ENCODE measurements at places on chromosomes 7 and 10.

GRCh38 chr10:70622541-70622940 is 20.0 kb upstream of the PRF1 start:
- no peak for DNase-seq

- no peak for DNase-seq
Observed at GRCh38 chr10:132796846-132797245, 10.9 kb upstream of the NKX6-2 start.

- DNase-seq = no peak
Observed at GRCh38 chr10:61065051-61065450, 121.1 kb upstream of the RHOBTB1 start.

DNA sequence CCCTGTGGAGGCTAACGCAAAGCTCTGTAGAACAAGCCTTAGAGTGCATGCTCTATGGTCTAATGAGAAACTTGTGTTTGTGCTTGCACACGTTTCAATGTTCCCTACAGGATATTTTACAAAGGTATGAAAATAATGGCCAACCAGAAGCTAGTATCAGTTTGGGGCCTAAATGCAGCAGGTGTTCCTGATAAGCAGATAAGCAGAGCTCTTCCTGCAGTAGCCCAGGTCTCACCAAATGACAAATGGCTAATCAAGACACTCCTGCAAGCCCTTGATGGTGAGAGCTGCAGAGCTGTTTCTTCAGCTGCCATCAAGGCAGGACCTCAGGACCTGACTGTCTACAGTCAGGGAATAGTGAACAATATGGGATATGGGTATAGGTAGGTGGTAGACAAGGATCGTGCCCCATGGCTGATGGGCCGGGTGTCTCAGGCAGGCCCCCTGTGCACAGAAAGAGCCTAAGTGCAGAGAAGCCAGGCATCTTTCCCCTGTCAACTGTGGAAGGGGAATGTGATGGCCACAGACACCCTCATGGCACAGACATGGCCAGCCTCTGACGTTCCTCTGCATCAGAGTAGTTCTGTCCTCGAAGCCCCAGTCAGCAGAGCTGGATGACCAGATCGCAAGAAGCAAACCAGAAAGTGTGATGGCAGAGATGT is 23.2 kb upstream of the RASSF4 start:
- no peak for DNase-seq

DNA sequence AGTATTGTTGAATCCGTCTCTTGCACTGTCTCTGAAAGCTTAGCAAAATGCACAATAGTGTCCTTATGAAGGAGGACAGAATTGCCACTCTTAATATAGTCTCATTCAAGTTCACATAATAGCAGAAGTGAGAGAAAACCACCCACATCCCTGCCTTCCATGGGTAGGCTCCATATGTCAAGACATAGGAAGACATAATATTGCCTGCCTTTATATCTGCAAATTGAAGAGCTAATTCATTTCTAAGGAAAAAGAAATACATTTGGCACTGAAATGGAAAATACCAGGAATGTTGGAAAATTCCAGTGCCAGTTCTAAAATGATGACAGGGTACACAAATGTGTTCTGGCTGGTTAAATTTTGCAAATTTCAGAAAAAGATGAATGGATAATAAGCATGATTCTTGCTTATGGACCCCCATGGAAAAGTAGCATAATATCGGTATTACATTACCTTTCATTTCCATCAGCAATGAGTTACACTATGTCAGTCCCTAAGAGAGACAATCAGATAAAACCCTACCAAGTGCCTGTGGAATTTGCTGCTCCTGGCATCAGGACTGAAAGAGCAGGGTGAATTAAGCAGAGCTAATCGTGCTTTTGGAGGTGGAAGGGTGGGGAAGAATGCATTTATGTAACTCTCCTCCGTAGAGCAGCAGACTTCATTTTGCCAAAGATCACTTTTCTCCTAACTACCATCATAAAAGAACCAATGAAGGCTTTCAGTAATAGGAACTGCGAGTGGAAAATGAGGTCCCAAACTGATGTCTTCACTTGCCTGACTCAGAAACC is 312.6 kb downstream of the FGFR2 start:
- no peak for DNase-seq

GRCh38 chr7:94382746-94383145 is 11.9 kb upstream of the COL1A2 start:
- DNase-seq = no peak

DNA sequence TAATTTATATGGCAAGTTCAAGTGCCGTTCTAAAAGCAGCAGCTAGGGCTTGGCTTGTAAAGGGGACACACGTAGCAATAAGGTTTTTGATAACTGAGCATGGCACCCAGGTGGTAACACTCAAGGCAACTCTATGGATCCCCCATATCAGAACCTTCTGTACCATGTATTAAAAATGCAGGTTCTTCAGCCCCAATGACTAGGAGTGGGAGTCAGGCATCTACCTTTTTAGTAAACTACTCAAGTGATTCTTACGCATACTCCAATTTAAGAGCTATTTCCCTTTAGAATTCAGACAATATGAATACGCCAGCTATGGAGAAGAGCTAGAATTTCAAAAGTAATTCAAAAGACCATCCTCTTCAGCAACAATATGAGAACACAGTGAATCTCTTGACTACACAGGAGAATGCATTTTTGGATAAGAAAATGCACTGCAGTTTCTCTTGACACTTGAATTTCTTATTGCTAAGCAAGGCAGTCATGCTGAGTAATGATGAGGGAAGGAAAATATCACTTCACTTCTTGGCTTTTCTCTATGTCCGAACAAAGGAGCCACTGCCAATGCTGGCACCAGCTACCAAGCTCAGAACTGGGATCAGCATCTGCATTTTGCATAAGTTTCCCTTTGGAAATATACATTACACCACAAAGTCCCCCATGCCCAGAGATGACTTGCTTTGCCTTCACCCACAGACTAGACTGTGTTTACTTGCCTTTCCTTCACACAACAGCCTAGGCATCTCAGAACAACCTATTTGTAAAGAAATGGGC is 53.5 kb downstream of the ABLIM1 start:
- no peak for DNase-seq

DNA sequence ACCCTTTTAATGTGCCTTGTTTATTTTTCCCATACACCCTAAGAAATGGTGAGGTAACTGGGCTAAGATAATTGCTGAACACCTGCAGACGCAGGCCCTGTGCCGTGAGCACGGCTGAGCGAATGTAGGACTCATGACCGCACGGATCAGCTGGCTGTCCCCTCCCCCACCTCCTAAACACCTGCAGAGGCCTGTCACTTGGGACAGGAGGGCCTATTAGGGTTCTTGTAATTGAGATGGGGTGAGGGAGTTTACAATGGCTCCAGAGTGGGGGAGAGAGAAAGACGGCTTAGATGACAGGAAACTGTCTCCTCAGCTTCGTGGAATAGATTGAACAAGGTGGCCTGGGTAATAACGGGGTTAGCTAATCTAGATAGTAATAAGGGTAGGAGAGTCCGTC is 291.7 kb upstream of the HABP2 start:
- DNase-seq = no peak

DNA sequence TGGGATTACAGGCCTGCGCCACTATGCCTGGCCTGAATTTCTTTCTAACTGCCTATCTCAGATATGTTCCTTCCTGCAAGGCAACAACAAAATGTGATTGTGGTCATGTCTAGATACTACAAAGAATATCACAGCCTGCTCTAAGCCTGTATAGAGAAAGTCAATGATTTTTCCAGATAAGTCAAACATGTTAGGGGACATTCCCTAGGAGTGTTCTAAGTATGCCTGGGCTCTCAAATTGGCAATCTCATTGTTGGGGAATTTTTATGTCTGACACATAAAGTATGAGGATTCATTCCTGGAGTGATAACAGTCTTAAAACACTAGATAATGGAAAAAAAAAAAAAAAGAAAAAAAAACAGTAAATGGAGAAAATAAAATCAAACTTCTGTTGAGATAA is 406.1 kb downstream of the GATA3 start:
- DNase-seq = no peak

DNA sequence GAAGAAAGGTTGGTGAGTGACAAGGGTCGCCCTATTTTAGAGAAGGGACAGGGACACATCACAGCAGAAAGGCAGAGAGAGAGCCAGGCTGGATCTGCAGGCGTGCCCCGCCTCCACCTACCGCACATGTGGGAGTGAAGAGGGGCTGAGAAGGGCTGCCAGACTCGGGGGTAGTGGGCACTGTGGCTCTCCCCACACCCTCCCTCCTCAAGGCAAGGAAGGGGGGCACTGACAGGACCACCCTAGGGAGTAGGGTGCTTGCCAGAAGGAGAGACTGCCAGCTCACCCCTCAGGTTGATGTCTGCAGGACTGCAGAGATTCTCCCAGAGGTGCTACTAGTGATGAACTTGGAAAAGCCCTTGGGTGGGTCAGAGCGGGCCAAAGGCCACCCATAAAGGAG is 62.8 kb upstream of the ZRANB1 start:
- no peak for DNase-seq

GRCh38 chr7:114026486-114027089 is 107.8 kb upstream of the PPP1R3A start:
- peak; percentile 68 for DNase-seq

DNA sequence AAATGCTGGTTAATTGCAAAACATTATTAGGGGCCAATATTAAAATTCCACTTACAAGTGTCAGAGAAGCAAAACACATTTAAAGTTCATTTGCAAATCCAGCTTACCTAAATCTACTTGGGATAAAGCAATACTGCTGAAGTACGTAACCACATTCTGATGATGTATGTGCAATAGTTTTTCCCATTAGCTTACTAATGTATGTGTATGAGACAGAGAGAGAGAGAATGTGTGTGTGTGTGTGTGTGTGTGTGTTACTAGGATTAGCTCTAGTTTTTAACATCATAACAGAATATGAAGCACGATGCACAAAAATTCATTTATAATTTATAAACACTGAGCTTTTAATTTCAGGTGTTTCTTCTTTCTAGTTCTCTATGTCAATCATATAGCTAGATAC is 1074.2 kb upstream of the C7orf33 start:
- DNase-seq = no peak

- peak; percentile 47 for DNase-seq
Observed at GRCh38 chr7:1192171-1192676, 32.2 kb upstream of the ZFAND2A start.

DNA sequence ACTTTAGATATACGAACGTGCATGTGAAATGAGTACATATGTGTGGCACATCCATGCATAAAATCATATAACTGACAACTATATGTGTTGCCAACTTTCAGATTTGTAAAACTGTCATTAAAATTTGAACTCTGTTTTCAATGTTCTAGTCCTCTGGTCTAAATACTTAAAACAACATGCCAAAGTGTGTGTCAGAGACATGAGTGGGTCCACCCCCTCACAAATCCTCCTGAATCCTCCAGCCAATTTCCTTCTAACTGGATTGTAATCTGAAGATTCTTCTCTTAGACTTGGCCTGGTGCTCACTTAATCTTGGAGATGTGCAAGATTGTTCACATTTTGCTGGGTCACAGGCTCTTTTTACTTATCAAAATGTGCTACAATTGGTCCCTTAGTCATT is 184.1 kb downstream of the RELN start:
- DNase-seq = no peak

Data from Kasumi-1 (cell line).